ENCODE measurements at places on chromosomes 4 and X.

- DNase-seq: no peak
Observed at GRCh38 chr4:113114884-113115283, 65.4 kb downstream of the ANK2 start.

- no peak for DNase-seq
Observed at GRCh38 chr4:158996669-158997074, 106.2 kb upstream of the RAPGEF2 start.

GRCh38 chrX:23317799-23318724, 16.6 kb upstream of the PTCHD1 start:
- no peak for DNase-seq

GRCh38 chr4:6324461-6324998, 54.9 kb downstream of the WFS1 start:
- no peak for DNase-seq
